ENCODE measurements at places on chromosomes 12 and 14.

DNA sequence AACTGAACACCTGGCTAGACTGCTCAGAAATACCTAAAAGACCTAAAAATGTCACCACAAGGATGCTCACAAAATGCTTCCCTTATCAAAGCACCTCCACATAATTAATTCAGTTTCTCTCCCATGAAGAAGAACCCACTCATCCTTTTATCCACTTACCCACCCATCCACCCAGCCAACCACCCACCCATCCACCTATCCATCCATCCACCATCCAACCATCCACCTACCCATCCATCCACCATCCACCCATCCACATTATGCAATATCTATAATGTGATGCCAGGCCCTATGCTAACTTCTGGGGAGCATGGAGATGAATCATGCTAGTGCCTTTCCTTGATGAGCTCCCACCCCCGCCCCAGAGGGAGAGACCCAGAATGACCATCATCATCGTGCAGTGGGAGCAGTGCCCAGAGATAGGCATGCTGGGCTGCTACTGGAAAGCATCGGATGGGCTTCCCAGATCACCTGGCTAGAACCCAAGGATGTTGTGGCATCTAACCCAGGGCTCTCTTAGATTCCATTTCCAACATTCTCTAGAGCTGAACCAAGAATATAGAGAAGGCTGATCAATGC is 166.6 kb downstream of the TTC7B start:
- DNase-seq: no peak

- DNase-seq: no peak
These were observed 222.5 kb upstream of the GRIP1 start for GRCh38 chr12:66901138-66901932.

- DNase-seq: no peak
These were observed 60.4 kb upstream of the PTHLH start for GRCh38 chr12:28032811-28033537.

DNA sequence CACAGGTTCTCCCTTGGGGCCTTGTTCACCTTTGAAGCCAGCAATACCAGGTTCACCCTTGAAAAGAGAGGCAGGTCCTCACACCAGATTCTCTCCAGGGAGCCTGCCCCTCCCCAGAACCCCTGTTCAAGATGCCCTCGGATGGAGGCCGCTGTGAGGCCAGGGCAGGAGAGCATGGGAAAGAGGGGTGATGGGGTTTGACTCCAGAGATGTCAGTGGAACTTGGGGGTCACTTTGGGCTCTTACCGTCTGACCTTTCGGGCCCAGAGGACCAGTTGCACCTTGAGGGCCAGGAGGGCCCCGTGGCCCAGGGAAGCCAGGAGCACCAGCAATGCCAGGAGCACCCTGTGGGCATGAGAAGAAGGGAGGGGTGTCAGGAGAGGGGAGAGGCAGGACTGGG is 17.4 kb downstream of the COL2A1 start:
- DNase-seq: no peak

- no peak for DNase-seq
These were observed 22.4 kb upstream of the PDE1B start for GRCh38 chr12:54526812-54527630.

DNA sequence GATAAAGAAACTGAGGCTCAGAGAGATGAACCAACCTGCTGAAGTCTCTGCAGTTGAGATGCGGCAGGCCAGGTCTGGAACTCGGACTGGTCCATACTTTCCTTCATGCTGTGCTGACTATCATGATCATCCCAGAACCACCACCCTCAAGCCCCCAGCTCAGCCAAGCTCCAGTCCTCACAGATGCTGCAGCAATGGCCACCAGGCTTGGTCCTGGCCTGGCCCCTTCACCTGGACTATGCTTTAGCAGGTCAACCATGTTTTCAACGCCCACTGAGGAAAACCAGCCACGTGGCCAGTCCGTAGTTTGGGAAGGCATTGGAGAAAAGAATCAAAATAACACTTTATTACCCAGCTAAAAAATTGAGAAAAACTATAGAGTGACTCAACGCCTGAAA is 1.4 kb downstream of the GPR68 start:
- DNase-seq: no peak

Data from NCI-H1930 (cell line).